ENCODE measurements at places on chromosomes 5 and 9.
A peak's percentile ranks its signal among the peaks of the same experiment; 100 is the strongest.

GRCh38 chr5:28779161-28779754 lies 1740.9 kb upstream of the CDH9 start:
- DNase-seq, result no peak

DNA sequence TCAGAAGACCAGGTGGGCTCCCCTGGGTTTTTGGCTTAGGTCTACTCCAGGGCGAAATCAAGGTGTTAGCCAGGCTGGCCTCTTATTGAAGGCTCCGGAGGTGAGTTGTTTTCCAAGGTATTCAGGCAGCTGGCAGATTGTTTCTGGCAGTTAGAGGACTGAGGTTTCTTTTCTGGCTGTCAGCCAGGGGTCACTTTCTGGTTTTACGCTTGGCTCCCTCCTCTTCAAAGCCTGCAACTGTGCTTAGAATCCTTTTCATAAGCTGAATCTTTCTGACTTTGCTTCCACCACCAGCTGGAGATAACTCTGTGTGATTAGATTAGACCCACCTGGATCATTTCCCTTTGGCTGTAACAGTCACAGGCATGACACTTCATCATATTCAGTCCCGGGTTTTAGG lies 24.6 kb downstream of the RFK start:
- DNase-seq, result peak; percentile 12

GRCh38 chr9:100364013-100364412 lies 11.3 kb upstream of the TEX10 start:
- no peak for DNase-seq

DNA sequence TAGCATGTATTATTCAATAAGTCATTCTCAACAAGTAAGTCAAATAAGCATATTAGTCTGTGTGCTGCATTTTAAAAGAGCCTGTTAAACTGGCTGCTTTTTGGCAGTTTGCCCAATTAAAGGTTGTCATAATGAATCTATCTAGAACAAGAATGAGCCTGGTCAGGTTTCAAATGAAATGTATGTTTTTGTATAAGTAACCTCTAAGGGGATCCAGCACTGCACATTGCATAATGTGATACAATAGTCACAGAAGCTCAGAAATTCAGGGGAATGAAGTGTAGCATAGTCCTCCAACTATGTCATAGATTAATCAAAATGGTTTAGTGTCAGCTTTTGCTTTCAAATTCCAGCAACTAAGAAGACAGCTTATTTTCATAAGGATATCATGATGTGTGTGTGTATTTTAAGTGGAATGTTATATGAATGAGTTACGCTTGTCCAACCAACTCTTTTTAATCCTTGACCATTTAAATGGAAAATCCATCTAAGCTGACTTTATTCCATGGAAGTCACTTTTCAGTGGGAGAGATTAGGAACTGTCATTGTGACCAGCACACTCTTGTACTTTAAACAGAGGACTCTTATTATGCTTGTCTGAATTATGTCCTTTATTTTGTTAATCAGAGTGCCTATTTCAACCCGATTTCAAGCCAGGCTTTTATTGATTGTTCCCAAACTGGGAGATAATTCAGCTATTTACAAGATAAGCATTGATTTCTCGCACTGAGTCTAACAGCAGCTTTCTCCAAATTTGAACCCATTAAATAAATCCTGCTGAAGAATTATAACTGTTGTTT lies 283.9 kb upstream of the ADAMTSL1 start:
- DNase-seq, result peak; percentile 5

- DNase-seq, result peak; percentile 28
These were observed 188.8 kb downstream of the COMMD10 start for GRCh38 chr5:116273448-116274242.

GRCh38 chr9:84101964-84102632 lies 121.5 kb downstream of the RMI1 start:
- DNase-seq, result no peak

- DNase-seq, result no peak
These were observed 793 bp upstream of the PKD2L2 start for GRCh38 chr5:137888466-137888862.

- DNase-seq, result peak; percentile 68
These were observed 67.1 kb downstream of the GRAMD2B start for GRCh38 chr5:126490167-126490940.

- DNase-seq, result no peak
These were observed 50.6 kb downstream of the DMRT1 start for GRCh38 chr9:892123-892522.

- DNase-seq, result peak; percentile 79
These were observed 13.0 kb downstream of the SLC4A9 start for GRCh38 chr5:140372971-140373487.

DNA sequence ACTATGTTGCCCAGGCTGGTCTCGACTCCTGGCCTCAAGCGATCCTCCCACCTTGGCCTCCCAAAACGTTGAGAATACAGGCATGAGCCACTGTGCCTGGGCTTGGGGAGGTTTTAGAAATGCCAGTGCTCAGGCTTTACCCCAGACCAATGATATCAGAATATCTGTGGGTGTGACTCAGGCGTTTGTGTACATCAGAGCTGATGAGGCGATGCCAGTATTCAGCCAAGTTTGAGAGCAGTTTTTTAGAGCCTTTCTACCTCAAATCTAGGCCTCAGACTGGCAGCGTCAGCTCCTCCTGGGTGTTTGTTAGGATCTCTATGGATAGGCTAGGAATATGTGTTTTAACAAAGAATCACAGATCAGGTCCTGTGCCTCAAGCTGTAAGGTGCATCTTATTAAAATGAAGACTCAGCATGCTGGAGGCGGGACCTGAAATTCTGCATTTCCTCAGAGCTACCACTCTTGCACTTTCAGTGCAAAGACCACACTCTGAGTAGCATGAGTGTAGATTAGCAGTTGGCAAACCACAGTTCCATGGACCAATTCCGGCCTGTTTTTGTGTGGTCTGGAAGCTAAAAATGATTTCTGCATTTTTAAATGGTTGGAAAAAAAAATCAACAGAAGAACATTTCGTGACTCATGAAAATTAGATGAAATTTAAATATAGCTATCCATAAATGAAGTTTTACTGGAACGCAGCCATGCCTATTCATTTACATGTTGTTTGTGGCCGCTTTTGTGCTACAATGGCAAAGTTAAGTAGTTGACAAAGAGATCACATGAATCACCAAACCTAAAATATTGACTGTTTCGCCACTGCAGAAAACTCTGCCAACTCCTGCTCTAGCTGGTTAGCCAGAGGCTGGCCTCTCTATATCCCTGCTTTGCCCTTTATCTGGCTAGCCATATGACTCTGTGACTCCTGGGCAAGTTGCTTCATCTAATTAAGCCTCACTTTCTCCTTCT lies 92.2 kb downstream of the KLF4 start:
- DNase-seq, result peak; percentile 31

- peak; percentile 97 for DNase-seq
These were observed 109.8 kb downstream of the HMHB1 start for GRCh38 chr5:143921525-143922311.

GRCh38 chr5:148837383-148837782 lies 11.0 kb downstream of the ADRB2 start:
- no peak for DNase-seq

Measured in fibroblast of skin of right biceps (primary cell).